NCI-H1417 (cell line): ENCODE measurements at places on chromosomes 16 and 17.
A peak's percentile ranks its signal among the peaks of the same experiment; 100 is the strongest.

- DNase-seq: no peak
Measured at GRCh38 chr17:27701963-27702362, 71.0 kb downstream of the LGALS9 start.

GRCh38 chr17:35287286-35287811, 44.5 kb downstream of the SLFN5 start:
- DNase-seq: no peak

DNA sequence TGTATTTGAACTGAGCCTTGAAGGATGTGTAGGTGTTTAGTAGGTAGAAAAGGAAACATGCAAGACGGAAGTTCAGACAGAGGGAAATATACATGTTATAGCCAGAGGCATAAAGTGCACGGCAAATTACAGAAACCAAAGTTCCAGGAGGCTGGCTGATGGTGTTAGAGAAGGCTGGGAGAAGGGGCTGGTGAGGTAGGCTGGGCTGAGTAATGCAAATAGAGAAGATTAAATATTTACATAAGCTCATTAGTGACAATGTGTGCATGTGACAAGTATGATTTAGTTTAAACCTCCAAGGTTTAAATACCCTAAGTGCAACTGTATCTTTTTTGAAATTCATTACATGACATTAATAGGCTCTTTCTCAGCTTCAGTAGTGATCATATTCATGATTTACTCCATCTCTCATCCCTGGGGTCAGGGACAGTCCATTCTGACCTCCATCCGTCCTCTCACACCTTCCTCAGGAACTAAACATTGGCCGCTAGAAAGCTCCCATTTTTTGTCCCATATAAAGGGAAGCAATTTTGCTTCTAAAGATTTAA, 399.8 kb upstream of the SALL1 start:
- no peak for DNase-seq

- no peak for DNase-seq
Measured at GRCh38 chr16:25013751-25014499, 1.2 kb downstream of the ARHGAP17 start.

DNA sequence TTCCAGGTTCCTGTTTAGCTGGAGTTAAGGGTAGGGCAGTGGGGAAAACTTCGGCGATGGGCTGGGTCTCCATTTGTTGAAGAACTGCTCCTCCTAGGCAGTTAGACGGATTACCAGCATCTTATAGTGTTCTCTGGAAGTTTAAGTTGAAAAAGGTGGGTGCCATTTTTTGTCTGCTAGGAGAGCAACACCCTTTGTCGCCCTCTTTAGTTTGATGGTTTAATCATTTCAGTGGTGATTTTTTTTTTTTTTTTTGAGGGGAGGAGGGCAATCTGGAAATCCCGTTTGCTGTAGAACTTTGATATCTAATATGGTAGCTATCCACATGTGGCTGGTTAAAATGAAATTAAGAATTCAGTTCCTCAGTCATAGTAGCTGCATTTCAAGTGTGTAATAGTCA, 4.1 kb downstream of the UBFD1 start:
- no peak for DNase-seq

DNA sequence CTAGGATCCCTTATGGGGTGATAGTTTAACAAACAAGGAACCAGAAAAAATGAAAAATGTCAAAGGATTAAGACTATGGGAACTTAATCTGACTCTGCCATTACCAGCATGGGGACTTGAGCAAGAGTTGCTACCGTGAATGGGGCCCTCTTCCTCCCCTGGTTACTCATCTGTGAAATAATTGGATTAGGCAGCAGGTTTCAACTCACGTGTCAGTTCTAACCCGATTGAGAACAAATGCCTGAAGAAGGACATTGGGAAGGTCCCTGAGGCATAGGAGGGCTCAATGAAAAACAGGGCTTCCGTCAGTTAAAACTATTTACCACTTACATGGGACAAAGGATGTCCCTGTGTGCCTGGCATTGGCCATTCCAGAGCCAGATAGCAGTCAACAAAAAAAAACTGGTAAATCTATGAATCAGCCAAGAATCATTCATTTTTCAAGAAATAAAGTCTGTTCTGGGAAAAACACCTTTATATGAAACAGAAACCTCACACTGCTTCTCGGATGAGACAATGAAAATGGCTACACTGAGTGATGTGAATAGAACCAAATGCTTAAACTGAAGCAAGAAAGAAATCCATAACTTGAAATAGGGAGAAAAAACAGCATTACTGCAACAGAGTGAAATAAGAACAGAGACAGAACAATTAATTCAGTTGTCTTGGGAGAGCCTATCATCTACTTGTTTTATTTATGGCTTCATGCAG, 104.3 kb downstream of the ADAMTS18 start:
- no peak for DNase-seq

- no peak for DNase-seq
Measured at GRCh38 chr17:66837885-66838665, 3.2 kb downstream of the CACNG5 start.

DNA sequence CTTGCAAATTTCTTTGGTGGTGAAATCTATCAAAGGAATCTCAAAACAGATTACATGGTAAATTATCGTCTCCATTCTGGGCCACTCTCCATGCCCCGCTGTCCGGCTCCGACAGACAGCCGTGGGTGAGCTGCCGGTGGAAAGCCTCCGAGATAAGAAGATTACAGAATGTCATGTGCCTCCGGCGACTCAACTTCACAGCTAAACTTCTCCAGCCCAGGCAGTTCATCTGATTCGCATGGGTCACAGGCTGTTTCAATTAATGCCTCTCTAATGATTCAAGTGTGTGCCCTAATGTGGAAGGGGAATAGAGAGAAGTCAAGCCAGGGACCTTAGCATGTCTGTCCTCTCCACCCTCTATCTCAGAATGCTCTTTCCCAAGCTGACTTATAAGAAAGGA, 520.8 kb upstream of the ZFHX3 start:
- DNase-seq: no peak

DNA sequence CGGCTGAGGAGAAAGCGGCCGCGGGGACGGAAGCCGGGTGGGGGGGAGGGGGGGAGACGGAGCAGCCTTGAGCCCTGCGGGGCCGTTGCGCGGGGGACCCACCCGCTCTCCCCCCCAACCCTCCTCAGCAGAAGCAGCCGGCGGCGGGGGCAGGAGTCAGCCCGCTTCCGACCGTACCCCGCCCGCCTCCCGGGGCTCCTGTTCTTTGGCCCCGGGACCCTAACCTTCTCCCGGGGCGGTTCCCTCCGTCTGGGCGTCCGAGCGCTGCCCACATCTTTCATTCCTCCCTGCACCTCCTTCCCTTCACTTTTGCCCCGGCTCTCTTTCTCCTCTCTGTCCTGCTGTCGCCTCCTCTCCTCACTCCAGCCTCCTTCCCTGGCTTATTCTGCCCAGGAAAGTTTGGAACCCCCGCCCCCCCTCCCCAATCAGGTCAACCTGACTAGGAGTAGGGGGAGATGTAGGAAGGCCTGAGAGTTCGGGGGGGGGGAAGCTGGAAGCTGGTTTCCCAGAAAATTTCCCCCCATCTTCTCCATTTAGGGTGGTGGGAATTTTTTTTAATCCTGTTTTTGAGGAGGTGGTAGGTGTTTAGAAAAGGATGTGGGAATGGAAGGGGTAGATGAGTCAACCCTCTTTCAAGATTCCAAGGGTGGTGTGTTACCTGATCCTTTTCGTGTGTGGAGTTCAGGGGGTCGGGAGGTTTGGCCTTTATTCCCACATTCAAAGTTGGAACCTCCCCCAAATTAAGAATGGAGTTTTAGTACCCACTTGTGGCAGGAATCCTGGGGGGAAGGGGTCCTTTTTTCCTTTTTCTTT, 427 bp upstream of the NLK start:
- no peak for DNase-seq

DNA sequence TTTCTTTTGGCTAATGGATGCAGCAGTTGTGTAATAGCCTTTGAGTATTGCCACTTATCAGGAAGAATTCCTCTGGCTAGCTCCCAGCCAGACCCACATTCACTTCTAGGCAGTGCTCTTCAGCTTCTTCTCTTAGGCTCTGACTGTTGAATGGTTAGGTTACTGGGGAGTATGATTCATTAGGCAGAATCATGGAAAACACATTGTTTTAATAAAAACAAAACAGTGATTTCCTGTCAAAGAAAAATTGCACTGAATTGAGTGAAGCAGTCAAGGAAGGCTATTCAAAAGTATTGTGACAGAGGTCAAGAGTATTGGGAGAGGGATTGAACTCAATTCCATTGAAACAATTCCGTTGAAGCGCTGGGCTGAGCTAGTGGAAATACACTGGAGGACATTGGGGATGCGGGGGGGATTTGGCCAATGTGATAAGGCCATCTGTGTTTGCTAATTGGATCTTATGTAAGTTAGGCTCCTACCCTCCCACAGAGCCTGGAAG, 68.0 kb downstream of the CNTNAP4 start:
- no peak for DNase-seq

- peak; percentile 89 for DNase-seq
Measured at GRCh38 chr17:38554430-38555350, 51.1 kb downstream of the SRCIN1 start.
